ENCODE measurements at places on chromosomes 5 and 9. TPM values are rescaled to one million over a fixed set of nuclear protein-coding genes. Genes with fewer than 3 reads are reported as not detected.

DNA sequence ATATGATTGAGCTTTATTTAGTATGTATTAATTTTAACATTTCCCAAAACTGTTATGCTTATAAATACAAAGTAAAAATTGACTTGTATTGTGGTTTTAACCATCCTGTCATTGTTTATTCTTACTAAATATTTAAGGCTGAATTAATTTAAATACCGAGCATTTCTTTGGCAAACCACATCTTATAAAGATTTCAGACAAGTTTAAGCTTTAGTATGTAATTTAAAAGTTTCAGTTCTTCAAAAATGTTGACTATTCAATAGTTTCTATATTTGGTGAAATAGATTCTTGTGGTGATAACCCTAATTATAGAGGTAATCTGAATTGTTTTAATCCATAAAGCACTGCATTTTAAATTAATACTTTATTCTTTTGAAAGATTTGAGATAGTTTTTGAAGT lies 65.5 kb downstream of the CCNH start:
- no peak for DNase-seq

DNA sequence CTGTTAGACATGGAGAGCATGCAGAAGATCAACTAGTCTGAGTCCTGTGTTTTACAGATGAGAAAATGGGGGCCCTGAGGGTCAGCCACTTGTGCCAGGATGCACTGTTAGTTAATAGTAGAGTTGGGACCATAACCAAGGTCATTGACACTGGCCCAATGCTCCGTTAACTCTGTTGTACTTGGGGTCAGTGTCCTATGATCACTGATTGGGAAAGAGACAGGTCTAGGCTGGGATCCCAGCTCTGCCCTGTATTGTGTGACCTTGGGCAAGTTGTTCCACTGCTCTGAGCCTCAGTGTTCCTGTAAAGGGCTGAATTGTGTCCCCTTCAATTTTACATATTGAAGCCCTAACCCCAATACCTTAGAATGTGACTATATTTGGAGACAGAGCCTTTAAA lies 70.0 kb downstream of the GDNF start:
- no peak for DNase-seq

DNA sequence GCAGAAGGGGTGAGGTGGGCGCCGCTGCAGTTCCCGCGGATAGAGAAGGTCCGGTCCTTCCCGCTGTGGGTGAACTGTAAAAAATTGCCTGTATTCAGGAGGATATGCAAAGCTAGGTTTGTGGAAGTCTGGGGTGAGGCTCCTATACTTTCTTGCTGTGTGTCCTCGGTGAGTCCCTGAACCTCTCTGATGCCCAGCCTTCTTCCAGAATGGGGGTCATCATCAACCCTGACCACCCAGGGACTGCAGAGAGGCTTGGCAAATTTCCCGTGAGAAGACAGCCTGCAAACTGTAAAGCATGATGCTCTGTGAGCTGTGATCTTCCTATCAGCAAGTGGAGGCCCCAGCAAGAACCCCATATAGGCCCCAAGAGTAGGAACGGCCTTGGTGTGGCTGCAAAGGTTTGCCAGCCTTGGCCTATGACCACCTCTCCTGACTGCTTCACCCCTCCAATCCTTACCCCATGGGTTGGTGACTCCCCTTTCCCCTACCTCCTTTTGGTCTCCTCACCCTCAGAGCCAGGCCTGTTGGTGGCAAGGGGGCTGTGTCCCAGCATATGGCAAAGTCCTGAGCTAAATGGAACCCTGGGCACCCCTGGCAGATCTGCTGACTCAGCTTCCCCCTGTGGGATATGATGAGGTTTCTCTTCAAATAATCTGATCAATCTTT lies 760 bp downstream of the ALDH1B1 start:
- DNase-seq: no peak

GRCh38 chr5:150253416-150254208 lies 36.0 kb downstream of the CAMK2A start:
- no peak for DNase-seq

Gene CCDC192
- not detected for total RNA-seq

GRCh38 chr5:111680737-111681413 lies 76.1 kb downstream of the NREP start:
- DNase-seq: peak; percentile 72

DNA sequence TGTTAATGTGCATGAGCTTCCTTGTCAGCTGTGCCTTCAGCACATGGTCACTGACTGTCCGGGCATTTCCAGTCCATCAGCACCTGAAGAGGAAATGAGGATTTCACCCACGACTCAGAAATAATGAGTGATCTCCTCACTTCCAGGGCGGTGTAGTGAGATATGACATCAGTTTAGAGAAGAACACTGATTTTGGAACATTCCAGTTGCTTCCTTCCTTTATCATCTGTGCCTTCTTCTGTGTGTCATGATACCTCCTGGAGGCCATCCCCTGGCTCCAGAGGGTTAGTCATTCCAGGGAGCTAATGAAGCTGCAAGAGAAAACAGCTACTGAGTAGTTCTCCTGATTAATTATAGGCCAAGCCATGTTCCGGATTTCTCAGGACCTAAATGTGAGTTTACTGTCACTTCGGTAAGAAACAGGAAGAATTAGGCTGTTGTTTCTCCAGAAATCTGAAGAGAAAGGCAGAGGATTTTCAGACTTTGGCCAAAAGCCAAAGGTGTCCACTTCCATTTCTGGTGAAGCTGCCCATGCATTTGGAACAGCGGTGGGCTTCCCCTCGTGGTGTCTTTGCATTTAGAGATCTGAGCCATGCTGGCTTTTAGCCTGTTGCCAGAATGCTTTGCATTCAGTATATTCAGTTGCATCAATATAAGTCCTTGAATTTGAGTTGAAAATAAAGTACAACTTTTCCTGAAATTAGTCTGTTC lies 161.3 kb upstream of the OTULINL start:
- no peak for DNase-seq

Gene BTNL8
- total RNA-seq: 1.2 TPM

DNA sequence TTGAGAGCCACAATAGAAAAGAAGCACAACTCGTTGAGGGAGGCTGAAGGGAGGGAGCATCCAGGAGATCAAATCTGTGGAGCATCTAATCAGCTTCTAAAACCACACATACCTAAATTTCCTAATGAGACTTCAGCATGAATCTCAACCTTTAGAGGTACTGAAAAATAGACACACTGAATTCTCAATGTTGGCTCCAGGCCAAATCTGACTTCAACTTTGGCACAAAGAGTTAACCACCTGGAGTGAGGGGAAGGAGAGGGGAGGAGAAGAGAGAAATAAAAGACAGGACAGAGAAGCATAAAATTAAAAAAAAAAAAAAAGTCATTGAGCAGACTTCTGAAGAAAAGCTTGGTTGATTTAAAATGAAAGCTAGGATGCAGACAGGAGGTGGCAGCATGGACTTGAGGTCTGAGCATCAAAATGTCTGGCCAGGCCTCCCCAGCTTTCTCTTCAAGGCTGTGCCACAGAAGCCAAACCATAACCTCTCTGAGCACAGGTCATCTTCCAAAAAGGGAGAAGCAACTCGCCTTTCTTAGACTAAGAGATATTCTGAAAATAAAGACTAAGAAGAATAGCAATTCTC lies 205.6 kb downstream of the DENND1A start:
- DNase-seq: peak; percentile 23

Gene WNK2
- total RNA-seq: 10.3 TPM

DNA sequence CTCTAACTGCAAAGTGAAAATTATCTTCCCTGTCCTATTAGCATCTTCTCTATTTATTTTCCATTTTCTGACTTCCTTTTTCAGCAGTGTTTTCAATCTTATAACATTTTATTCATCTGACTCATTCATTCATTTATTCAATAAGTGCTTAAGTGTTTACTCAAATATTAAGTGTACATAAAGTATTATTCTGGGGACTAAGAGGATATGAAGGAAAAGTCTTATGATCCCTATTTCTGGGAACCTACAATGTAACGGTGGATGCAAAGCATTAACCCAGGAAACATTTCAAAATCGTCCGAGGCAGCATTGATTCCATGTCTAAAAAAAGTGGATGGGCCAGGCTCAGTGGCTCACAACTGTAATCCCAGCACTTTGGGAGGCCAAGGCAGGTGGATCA lies 19.4 kb upstream of the TRPM6 start:
- no peak for DNase-seq

Gene PLCXD3
- 22.9 TPM for total RNA-seq

GRCh38 chr5:119570910-119571309 lies 58.4 kb upstream of the FAM170A start:
- no peak for DNase-seq

DNA sequence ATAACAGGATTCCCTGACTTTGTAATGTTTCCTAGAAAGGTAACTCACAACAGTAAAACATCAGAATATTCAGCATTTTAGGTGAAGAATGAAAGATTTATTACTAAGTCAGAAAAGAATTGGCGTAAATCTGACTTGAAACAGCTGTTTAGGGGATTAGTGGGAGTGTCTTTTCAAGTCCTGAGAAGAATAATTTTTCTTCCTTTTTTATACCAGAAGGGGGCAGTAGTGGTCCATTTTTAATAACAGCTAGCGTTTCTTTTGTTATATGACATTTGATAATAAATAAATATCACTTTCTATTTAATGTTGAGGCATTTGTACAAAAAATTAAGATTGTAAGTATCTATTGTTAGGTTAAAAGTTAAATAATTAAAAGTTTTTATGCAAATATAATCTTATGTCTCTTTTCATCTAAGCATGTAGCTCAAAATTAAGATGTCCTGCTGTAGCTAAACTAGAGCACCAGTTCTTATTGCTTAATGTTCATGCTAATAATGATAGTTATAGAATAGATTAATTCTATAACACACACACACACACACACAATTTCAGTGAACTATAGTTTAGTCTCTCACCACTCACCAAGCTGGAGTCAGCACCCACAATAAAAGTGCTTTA lies 258.7 kb upstream of the ARRDC3 start:
- DNase-seq: no peak

DNA sequence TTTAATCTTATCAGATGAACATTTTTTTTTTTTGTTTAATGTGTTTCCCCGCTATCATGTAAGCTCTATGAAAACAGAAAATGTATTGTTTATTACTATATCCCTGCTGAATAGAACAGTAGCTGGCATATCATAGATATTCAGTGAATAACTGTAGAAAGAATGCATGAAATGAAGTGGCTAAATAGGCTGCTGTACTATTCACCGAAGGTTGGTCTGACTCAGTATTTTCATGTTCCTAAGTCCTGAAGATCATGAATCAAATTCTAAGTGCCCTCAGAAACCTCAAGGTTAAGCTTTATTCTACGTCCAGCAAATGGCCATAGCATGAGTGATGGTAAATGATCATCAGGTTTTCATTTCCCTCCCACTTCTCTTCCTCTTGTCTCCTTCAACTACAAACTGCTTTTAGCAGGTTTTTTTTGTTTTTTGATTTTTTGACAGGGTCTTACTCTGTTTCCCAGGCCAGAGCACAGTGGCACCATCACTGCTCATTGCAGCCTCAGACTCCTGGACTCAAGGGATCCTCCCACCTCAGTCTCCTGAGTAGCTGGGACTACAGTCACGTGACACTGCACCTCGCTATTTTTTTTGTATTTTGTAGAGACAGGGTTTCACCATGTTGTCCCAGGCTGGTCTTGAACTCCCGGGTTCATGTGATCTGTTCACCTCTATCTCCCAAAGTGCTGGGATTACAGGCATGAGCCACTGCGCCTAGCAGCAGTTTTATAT lies 19.1 kb upstream of the ZFAND5 start:
- DNase-seq: no peak

- DNase-seq: no peak
Measured at GRCh38 chr5:175353926-175354325, 90.1 kb downstream of the DRD1 start.

Gene PLAC8L1
- total RNA-seq: 0.56 TPM

Gene ADAMTS2
- 19.2 TPM for total RNA-seq

DNA sequence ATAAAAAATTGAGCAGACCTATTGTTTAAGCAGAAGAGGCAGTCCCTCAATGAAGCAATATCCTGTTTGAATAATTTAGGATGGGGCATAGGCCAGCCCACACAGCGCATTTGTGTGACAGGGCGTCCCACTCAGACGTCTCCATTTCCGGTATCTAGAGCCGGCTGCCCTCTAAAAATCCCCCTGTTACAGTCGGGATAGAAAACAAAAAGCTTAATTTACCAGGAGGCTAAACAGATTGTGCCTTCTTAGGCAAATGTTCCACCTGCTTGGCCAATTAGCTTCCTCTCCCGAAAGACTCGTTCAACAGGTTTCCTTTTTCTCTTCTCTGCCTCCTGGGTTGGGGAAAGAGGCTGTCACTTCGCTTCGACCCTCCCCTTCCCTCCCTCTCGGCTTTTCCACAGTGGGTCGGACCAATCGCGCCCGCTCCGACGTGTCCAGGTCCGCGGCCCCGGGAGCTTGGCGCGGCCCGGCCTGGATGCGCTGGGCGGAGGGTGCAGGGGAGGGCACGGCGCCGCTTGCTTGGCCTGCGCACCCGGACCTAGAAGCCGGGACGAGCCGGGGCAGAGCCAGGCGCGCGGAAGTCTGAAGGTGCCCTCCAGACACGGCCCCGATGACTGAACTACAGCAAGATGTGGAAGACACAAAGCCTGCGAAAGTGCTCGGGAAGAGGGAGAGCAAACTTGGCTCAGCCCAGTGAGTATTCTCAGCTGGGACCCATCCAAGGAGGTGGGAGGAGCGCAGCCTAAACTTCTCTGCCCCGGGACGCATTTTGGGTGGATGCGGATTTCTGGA lies at the start of gene GRAMD2B:
Gene GRAMD2B (plus strand): TSS at position 416 of the 795 bp plus-strand sequence. CDS start 198 bp downstream, at position 614.
- peak; percentile 92 for DNase-seq

DNA sequence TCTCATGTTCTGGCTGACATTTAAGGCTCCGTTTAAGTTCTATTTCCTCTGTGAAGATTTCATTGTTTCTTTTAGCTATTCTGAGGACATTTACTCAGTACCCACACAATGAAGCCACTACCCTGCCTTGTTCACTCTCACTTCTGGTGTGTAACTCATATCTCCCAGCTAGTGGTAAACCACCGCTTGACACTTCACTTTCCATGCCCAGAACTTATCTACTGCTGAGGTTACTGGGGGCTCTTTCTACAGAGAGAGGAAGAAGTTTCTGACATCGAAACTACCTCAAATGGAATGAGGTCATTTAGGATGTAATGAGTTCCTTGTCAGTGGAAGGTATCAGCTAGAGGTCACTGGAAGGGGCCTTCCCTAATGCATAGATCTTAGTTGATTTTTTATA lies 501.5 kb downstream of the DMAC1 start:
- no peak for DNase-seq

DNA sequence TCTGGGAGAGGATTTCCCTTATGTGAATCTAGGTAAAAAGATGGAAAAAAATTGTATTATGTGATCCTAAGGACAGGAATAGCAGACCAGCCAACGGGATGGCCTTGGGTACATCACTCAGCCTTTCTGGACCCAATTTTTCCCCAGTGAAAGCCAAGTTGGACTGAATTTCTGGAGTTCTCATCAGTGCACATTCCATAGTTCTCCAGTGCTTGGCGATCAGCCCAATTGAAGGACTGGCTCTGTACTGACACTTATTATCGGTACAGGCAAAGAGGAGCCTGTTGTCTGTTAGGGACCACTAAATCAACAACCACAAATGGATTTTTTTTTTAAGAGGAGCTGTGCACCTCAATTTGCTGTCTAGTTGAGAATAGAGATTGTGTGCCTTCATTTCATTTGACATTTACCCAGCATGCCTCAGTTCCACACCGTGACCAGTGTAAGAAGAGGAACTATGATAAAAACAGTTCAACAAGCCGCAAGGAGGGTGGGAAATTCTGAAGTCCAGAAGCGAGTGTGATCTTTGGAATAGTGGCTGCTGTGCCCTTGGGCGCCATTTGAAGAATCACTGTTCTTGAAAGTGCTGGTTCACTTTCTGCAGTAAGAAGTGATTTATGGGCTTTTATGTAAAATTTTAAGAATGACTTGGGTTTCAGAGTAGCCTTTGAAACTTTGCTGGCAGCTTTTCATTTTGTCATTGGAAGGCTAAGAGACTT lies 8.0 kb downstream of the ARL10 start:
- peak; percentile 78 for DNase-seq

Measured in adrenal gland (tissue), 19 donors.